ENCODE measurements at places on chromosomes 13 and 19. TPM values are rescaled to one million over a fixed set of nuclear protein-coding genes. Genes with fewer than 3 reads are reported as not detected.

Gene C1QTNF9B
- total RNA-seq, result not detected

Gene DZIP1
- total RNA-seq, result 42.4 TPM

- no peaks in the 10 kb centered on the region for H3K36me3 ChIP-seq
- no peak overlapping the region for H3K4me3 ChIP-seq
- H3K27me3 ChIP-seq, result no peaks in the 10 kb centered on the region
- DNase-seq, result no peak
- H3K4me1 ChIP-seq, result peaks cover 3% of the 10 kb centered on the region
- H3K27ac ChIP-seq, result no peak overlapping the region
Measured at GRCh38 chr13:65892859-65893258, 1337.3 kb downstream of the PCDH9 start.

GRCh38 chr19:41416194-41416674, 10.9 kb downstream of the B3GNT8 start:
- peaks cover 29% of the 10 kb centered on the region for H3K36me3 ChIP-seq
- H3K27me3 ChIP-seq, result no peaks in the 10 kb centered on the region
- H3K4me3 ChIP-seq, result no peak overlapping the region
- no peak for DNase-seq

- no peak overlapping the region for H3K4me3 ChIP-seq
- no peak for DNase-seq
- peaks cover 11% of the 10 kb centered on the region for H3K4me1 ChIP-seq
- no peaks in the 10 kb centered on the region for H3K36me3 ChIP-seq
- H3K27me3 ChIP-seq, result peaks cover 6% of the 10 kb centered on the region
Measured at GRCh38 chr19:35209646-35210045, 18.9 kb downstream of the FAM187B start.

- no peak for DNase-seq
- peaks cover 7% of the 10 kb centered on the region for H3K27me3 ChIP-seq
- H3K4me3 ChIP-seq, result no peak overlapping the region
- no peak overlapping the region for H3K27ac ChIP-seq
- H3K4me1 ChIP-seq, result peaks cover 11% of the 10 kb centered on the region
Measured at GRCh38 chr19:6113616-6114188, 3.4 kb upstream of the RFX2 start.

- DNase-seq, result no peak
- no peak overlapping the region for H3K27ac ChIP-seq
- no peaks in the 10 kb centered on the region for H3K36me3 ChIP-seq
- no peaks in the 10 kb centered on the region for H3K4me1 ChIP-seq
- H3K4me3 ChIP-seq, result no peak overlapping the region
- no peaks in the 10 kb centered on the region for H3K27me3 ChIP-seq
Measured at GRCh38 chr19:15893477-15893876, 4.4 kb downstream of the CYP4F2 start.

GRCh38 chr13:41130356-41130755, 2.2 kb downstream of the KBTBD6 start:
- H3K27ac ChIP-seq, result peak overlapping the region; percentile 0
- H3K4me3 ChIP-seq, result peak overlapping the region; percentile 91
- peaks cover 54% of the 10 kb centered on the region for H3K4me1 ChIP-seq
- no peaks in the 10 kb centered on the region for H3K36me3 ChIP-seq

GRCh38 chr13:71661921-71662320, 205.1 kb downstream of the DACH1 start:
- no peak overlapping the region for H3K27ac ChIP-seq
- no peaks in the 10 kb centered on the region for H3K36me3 ChIP-seq
- H3K4me1 ChIP-seq, result peaks cover 11% of the 10 kb centered on the region
- no peak for DNase-seq
- H3K4me3 ChIP-seq, result no peak overlapping the region

GRCh38 chr13:24027494-24027893, 130.2 kb upstream of the C1QTNF9B start:
- H3K27me3 ChIP-seq, result no peaks in the 10 kb centered on the region
- H3K4me1 ChIP-seq, result peaks cover 22% of the 10 kb centered on the region
- no peaks in the 10 kb centered on the region for H3K36me3 ChIP-seq
- DNase-seq, result no peak
- H3K4me3 ChIP-seq, result no peak overlapping the region
- H3K27ac ChIP-seq, result no peak overlapping the region
